ENCODE measurements at places on chromosomes 2 and 18.

DNA sequence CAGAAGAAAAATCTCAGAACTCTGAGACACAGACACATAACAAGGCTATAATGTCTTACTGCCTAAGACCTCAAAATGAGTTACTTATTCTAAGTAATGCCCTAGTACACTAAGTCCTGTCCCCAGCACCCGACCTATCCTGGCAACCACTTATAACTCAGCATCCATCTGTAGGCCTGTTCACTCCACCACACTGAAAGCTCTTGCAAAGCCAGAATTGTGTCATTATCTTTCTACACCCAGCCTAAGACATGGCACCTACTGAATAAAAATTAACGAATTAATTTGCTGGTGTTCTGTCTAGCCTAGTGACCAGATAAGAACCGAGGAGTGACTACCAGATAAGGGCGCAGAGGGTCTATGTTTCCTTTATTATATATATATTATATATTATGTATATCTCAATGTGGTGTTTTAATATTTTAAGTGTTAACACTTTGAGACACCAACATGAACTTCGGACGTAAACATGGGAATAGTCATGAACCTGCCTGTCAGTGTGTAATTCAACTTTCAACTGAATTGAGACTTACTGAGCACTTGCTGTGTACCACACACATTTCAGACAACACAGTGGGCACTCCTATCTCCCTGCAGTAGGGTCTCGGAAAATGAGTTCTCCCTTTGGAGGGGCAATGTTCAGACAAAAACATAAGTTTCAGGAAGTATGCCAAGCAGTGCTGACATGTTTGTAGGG, 27.7 kb downstream of the TMEM131 start:
- no peak for DNase-seq

DNA sequence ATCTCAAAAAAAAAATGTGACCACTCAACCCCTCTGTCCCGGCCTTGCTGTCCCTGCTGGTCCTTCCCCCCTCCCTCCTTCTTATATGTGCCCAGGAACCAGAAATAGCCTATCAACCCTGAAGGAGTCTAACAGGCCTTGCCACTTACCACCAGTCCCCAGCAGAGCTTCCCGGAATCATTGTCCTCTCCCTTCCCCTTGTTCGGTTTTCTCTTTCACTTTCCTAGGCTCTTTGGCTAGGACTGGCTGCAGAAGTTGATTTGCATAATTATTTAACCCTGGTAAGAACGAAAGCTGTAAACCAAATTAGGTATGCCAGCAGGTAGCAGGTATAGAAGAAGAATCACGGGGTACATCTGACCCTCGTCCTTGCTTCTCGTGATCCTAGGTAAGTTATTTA, 72.6 kb upstream of the ZNF532 start:
- DNase-seq: no peak

- no peak for DNase-seq
Measured at GRCh38 chr2:239758279-239758877, 266.8 kb downstream of the NDUFA10 start.

DNA sequence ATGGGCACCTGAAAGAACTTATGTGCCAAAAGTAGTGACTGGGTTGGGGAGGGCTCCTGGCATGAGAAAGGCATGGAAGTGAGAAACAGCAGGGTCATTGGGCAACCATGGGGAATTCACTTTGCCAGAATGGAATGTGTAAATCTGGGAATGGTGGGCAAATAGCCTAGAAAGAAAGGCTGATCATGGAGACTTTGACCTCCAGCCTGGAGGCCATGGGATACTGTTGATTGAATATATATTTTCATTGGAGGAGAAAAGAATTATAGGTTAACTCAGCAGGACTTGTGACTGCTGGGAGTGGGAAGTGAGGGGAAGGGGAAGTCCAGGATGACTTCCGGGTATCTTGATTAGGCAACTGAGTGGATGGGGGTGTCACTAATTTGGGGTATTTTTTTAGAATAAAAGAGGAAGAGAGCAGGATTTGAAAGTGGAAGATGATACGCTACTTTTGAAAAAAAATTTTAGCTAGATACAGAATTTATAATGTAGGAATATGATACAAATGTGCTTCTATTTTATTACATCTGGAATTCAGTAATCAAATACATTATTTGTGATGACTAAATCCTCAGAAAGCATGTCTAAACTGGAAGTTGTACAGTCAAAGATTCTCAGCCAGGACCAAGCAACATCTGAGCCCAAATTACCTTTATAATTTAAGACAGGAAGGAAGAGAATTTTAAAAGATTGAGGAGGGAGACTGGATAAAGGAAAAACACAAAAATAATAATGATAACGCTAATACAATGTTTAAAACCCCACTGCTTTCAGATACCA, 116.2 kb downstream of the GATA6 start:
- DNase-seq: peak; percentile 52

GRCh38 chr2:9326975-9327374, 96.4 kb downstream of the ITGB1BP1 start:
- no peak for DNase-seq

DNA sequence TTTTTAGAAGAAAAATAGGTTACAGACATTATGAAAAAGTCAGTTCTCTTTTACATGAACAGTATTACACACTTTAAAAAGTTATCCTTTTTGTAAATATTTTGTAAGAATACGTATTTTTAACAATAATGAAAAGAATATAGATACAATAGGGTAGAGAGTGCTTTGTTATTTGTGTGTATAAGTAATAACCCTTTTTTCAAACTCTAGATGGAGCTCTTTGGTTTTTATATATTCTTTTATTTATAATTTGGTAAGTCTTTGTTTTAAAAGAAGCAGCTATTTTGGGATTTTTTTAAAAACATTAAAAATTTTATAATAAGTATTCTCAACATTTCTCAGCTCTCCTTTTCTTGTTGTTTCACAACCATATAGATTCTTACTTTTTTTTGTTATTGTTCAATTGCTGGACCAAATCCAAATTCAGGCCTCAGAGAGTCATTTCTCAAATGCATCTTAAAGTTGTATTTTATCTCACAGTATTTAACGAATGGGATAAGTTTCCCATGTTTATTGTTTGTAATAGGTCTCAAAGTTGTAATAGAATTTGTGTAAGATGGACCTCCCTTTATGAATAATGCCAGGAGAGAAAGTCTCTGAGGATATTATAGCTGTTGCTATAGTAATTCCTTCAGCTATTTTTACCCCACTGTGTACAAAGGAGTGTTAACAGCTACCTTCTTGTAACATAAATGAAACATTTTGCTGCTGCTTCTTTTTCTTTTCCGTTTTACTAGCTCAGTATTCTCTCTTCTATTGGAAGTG, 46.4 kb downstream of the ACYP2 start:
- DNase-seq: no peak

- no peak for DNase-seq
Measured at GRCh38 chr2:64359171-64359891, 94.6 kb upstream of the LGALSL start.

DNA sequence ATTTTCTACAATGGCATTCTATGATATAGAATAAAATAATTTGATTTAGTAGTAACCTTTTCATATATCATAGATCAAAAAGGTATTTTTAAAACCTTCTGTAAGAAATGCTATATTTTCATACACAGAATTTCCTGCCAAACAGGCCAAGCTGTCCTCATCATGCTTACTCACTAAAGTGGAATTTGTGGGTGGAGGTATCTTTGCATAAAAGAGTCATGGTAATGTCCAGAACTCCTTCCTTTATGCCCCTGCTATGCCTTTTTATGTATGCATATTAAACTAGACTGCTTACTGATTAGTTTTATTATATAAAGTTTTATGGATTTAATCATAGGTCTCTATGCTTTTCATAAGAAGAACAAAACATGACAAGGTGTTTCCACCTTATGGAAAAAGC, 27.5 kb upstream of the MARCHF7 start:
- no peak for DNase-seq

- DNase-seq: no peak
Measured at GRCh38 chr2:182078988-182079602, 93.4 kb downstream of the PPP1R1C start.

- no peak for DNase-seq
Measured at GRCh38 chr2:46887028-46887885, 28.3 kb downstream of the MCFD2 start.

DNA sequence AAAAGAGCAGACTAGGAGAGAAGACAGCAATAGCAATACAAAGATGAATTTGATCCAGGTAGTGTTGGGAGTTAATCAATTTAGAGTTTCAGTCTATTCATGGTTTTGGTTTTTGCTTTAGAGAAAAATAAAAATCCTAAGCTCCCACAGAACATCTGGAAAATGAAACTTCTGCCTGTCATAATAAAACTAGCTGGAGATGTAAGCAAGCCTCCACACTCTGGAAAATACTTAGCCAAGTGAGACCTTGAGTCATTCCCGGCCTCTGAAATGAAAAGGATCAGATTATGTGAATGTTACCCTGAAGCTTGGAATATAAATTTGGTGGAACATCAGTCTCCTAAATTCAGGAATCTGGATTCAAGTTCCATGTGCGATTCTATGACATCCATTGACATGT, 485.6 kb upstream of the SPRED2 start:
- DNase-seq: no peak

DNA sequence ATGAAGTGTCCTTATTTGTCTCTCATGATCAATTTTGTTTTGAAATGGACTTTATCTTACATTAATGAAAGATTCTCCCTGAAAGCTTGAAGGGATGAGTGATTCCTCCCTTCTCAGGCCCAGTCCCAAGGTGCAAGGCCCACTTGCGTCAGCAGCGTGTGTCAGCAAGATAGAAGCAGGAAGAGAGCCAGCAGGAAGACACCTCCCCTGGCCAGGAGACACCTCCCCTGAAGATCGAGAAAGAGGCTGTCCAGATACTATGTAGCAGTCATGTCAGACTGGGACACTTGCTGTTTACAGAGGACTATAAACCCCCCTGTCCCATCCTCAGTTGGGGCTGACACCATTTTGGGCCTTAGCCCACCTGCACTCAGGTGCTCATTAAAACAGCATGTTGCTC, 38.3 kb downstream of the TIMM21 start:
- no peak for DNase-seq

DNA sequence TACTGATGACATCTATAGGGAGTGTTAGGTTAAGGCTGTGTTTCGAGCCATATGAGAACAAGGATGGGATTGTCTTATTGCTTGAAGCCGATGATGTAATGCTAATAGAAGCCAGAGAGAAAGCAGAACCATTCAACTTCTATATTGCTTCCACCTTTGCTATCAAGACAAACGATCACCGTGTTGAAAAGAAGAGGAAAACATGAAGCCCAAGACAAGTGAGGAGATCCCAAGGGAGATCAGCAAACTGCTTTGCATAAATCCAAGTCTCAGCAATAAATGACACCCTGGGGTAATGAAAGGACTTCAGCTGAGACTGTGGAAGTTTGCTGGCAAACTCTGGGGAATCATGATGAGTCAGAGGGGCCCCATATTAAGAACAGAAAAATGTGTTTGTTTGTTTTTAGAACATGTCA, 206.2 kb downstream of the NCKAP5 start:
- DNase-seq: no peak

GRCh38 chr2:128505575-128506526, 187.2 kb upstream of the HS6ST1 start:
- DNase-seq: no peak

DNA sequence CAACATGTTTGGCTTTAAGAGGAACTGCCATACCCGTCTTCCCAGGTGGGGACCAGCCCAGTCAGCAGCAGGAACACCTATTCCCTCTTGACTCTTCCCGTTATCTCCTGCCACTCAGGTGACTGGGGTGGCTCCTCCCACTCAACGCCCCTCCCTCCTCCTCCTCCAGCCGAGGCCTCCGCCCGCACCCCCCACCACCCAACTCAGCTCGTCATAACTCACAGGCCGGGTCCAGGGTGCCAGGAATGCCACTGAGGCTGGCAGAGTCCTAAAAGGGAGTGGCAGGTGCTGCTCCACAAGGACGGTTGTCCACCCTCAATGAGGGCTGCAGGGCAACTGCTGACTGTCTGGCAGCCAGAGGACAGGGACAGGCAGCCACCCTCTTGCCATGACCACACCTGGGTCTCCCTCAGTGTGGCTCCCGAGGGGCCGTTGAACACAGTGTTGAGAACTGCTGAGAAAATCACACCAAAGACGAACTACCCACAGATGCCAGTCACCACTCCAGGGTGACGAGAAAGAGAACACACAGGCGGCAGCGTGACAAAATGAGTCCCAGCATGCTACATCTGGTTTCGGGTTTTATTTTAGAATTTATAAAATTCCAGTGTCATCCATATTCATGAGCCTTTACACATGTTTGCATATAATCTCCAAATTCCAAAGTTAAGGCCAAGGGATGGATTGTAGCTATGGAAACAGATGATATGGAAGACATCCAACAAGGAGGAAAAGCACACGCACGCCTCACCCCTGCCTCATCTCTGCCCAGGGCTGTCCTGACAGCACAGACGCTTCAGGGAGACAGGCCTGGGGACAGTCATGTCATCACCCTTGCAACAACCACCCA, 38.5 kb downstream of the ANO7 start:
- DNase-seq: no peak

DNA sequence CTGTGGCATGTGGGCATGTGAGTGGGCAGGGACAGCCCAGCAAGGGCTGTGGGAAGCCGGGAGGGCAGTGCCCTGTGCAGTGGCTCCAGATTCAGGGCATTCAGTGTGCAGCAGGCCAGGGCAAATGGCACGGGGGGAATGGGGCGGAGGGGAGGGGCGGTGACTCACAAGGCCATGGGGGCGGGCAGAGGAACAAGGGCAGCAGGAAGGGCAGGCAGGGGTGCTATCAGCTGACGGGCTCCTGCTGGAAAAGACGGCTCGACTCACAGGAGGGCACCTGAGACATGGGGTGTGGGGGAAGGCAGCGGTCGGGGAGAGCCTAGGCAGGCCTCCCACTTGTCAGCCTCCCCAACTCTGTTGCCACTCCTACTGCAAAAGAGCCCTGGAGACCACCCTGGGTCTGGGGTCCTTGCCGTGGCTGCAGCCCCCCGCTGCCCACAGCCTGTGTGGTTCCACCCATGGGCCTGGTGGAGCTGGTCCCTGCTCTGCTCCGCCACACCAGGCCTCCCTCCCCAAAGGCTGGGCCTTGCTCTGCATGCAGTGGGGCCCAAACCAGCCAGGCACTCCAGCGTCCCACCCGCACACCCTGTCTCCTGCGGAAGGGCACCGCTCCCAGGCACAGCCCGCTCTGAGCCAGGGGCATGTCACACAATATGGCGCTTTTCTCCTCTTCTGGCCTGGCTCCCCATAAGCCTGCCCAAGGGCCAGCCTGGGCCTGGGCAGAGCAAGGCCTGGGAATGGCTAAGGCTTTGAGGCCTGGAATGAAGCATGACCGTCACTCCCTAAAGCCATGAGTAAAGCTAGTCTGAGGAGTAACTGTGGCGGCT, 25.9 kb downstream of the HS6ST1 start:
- no peak for DNase-seq
